ENCODE measurements at places on chromosomes 16 and 17. TPM values are rescaled to one million over a fixed set of nuclear protein-coding genes. Genes with fewer than 3 reads are reported as not detected.

- H3K4me1 ChIP-seq: peaks cover 23% of the 10 kb centered on the region
- H3K4me3 ChIP-seq: no peak overlapping the region
- DNase-seq: no peak
Measured at GRCh38 chr16:31464348-31464769, 5.1 kb downstream of the ARMC5 start.

- no peaks in the 10 kb centered on the region for H3K27me3 ChIP-seq
- peaks cover 82% of the 10 kb centered on the region for H3K4me1 ChIP-seq
- no peaks in the 10 kb centered on the region for H3K36me3 ChIP-seq
- H3K27ac ChIP-seq: peak overlapping the region; percentile 96
Measured at GRCh38 chr17:42248351-42249179, 27.6 kb downstream of the STAT5B start.

- H3K27ac ChIP-seq: no peak overlapping the region
- H3K36me3 ChIP-seq: no peaks in the 10 kb centered on the region
- no peaks in the 10 kb centered on the region for H3K27me3 ChIP-seq
- no peaks in the 10 kb centered on the region for H3K4me1 ChIP-seq
- no peak for DNase-seq
Measured at GRCh38 chr17:42878123-42878880, 22.3 kb upstream of the G6PC1 start.

DNA sequence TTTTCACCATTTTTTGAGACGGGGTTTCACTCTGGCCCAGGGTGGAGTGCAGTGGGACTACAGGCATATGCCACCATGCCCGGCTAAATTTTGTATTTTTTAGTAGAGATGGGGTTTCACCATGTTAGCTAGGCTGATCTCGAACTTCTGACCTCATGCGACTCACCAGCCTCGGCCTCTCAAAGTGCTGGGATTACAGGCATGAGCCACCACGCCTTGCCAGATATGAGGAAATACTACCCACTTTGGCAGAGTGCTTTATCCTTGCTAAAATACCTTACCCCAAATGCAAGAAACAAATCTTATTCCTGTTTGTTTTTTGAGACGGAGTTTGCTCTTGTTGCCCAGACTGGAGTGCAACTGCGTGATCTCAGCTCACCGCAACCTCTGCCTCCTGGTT lies 62.9 kb upstream of the MGAT5B start:
- DNase-seq: no peak
- H3K4me1 ChIP-seq: no peaks in the 10 kb centered on the region
- no peaks in the 10 kb centered on the region for H3K27me3 ChIP-seq
- H3K27ac ChIP-seq: no peak overlapping the region
- H3K4me3 ChIP-seq: no peak overlapping the region

DNA sequence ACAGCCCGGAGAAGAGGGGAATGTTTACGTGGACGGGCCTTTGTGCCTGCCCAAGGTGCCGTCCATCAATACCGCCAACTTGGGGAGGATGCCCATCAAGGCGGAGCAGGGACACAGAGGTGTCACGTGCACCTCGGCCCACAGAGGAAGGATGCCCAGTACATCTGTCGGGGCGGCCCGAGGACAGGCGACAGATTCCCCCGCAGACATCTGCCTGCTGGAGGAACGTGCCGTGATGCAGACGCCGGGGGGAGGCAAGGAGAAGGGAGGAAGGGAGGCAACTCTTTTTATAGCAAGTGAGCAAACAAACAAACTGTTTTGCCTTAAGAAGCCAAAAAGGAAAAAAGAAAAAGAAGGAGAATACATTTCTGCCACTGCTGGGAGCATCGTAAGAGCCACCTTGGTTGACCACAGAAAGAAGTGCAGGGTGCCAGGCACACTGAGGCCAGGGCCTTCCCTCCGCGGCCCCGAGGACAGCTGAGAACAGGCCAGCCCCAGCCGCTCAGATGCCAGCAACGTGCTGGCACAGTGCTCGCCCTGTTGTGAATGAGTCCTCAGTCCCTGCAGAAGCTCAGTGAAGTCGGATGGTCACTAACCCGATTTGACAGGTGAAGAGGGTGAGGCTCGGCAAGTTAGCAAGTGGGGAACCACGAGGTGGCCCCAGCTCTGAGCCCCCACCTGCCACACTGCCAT lies 146.4 kb downstream of the RBFOX3 start:
- no peak overlapping the region for H3K27ac ChIP-seq
- no peaks in the 10 kb centered on the region for H3K27me3 ChIP-seq
- DNase-seq: no peak

DNA sequence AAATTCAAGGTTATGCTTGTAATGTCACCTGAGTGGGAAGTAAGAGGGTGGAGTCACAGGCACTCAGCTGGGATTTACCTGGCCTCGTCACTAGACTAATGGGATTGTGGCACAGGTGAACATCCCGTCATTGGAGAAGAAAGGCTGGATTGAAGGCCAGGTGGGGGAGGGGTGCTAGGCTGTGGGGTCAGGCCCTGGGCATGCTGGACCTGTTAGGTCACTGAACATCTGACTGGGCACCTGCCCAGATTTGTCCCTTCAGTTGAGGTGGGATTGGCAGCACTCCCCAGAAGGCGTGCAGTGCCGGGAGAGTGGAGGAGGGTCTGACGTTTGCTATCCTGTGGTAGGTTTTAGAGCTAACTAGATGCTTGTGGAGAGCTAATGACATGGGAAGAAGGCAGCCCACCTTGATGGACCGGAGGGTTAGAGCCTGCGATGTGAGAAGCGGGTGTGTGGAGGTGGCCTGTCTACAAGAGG lies 161.5 kb upstream of the ZNF267 start:
- no peak overlapping the region for H3K27ac ChIP-seq
- H3K36me3 ChIP-seq: peaks cover 23% of the 10 kb centered on the region
- H3K4me3 ChIP-seq: no peak overlapping the region
- DNase-seq: no peak
- peaks cover 25% of the 10 kb centered on the region for H3K4me1 ChIP-seq

C16orf54 gene
- total RNA-seq: 3.3 TPM

ARMC7 gene
- total RNA-seq: 18.3 TPM

RNF157 gene
- total RNA-seq: 0.79 TPM

CACNA1H gene
- 7.0 TPM for total RNA-seq

Data from left lung (tissue), 14 donors.